ENCODE measurements at places on chromosomes 3 and 15.
A peak's percentile ranks its signal among the peaks of the same experiment; 100 is the strongest.

- no peak for DNase-seq
Observed at GRCh38 chr15:62803856-62804400, 238.6 kb upstream of the TPM1 start.

- no peak for DNase-seq
Observed at GRCh38 chr3:52438579-52439425, 6.1 kb downstream of the SEMA3G start.

GRCh38 chr3:132180337-132180791 lies 136.8 kb upstream of the ACP3 start:
- peak; percentile 3 for DNase-seq

DNA sequence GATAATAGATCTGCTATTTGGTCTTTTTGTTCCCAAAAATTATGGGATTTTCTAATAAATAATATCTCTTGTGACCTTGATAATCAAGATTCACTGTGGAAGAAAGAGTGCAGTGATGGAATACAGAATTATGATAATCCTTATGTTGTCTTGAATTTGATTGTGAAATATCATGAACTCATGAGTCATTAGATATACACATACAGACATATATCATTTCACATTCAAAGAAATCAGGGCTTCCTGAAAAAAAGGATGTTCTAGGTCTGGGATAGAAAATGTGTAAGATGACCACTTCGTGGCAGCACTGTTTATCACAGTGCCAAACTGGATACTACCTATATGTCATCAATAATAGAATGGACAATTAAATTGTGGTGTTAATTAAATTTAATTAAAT lies 97.7 kb downstream of the DPH6 start:
- DNase-seq: no peak

DNA sequence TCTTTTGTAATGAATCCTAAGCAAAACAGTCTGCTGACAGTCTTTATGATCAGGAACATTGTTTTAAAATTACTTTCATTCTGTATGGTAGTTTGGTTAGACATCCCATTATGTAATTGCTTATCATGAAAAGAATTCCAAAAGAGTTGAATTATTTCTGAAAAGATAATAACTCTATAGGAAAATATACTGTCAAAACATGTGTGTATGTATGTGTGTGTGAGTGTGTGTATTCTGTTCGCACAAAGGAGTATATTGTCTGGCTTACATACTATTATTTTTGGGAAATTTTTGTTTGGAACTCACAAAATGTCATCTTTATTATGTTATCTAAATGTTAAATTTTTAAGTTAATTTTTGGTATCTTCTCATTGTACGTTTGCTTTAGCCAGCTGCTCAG lies 1075.9 kb downstream of the ZPLD1 start:
- no peak for DNase-seq

GRCh38 chr3:107752202-107752990 lies 229.6 kb downstream of the BBX start:
- DNase-seq: no peak

DNA sequence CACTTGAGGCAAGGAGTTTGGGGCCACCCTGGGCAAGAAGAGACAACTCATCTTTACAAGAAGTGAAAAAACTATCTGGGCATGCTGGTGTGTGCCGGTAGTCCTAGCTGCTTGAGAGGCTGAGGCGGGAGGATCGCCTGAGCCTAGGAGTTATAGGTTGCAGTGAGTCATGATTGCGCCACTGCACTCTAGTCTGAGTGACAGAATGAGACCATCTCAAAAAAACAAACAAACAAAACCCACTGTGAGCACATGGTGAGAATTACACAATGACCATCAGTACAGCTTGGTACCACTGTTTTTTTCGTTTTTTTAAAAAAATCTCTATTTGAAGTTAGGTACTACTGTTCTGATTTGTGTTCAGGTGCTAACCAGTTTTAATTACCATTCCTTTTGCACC lies 13.6 kb downstream of the VPS39 start:
- DNase-seq: no peak

DNA sequence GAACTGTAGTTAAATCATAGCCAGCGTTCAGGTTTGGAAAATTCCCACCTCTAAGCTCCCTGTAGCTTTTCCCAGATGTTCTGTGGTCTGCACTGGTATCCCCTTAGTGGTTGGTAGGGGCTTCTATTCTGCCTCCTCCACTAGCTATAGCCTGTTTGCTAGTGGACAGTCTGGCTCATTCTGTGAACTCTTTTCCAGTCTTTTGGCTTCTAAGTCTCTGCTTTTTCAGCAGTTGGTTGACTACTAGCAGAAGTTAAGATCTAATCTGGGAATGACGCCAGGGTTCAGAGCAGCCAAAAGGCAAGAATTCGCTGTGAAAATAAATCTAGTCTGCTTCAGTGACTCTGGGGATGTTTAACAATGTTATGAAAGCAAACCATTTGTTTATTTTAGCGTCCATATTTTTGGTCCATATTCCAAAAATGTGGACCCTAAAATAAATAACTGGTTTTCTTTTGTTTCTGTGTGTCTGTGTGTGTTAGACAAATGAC lies 73.7 kb upstream of the WDR72 start:
- DNase-seq: no peak

- no peak for DNase-seq
Observed at GRCh38 chr3:45205126-45205525, 21.0 kb downstream of the TMEM158 start.

DNA sequence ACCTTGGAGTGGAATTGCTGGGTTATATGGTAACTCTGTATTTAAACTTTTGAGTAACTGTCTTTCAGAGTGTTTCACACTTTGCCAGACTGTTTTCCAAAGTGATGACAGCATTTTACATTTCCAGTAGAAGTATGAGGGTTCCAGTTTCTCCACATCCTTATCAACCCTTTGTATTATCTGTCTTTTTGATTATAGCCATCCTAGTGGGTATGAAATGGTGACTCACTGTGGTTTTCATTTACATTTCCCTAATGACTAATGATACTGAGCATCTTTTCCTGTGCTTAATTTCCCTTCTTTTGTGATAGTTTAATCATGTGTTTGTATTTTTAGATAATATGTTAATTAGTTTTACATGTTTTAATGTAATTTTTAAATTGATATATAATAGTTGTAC lies 138.1 kb upstream of the DAZL start:
- DNase-seq: no peak

DNA sequence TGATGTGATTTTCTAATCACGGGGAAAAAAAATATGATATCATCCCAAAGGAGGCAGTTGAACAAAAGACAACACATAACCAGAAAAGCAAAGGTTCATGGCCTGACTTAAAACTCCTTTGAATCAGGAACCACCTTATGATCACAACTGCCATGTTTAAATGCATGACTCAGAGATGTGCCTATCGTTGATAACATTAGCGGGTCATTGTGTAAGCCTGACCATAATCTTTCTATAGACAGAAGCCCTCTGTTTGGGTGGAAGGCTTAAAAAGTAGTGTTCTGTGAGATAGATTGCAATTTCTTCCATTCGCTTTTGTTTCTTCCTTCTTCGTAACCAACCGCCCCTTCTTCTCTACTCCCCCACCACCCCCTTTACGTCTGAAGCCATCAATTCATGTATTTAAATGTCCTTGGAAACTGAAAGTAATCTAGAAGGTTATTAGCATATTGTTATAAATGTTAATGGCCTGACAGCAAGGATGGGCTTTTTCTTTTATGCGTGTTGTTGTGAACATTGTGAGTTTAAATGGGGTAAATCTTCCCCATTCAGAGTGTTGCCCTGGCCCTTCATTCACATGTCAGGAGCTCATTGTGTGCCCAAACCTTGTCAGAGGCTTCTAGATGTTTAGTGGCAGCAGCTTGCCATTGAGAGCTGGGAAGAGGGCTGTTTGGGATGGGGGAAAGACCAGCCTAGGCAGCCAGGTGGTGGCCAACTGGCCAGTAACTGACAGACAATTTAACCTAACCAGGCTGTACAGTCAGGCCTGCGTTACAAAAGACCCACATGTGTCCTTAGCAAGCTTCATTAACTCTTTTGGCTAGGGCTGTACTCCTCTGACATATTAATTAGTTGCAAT lies 64.5 kb downstream of the EPHA3 start:
- DNase-seq: no peak

DNA sequence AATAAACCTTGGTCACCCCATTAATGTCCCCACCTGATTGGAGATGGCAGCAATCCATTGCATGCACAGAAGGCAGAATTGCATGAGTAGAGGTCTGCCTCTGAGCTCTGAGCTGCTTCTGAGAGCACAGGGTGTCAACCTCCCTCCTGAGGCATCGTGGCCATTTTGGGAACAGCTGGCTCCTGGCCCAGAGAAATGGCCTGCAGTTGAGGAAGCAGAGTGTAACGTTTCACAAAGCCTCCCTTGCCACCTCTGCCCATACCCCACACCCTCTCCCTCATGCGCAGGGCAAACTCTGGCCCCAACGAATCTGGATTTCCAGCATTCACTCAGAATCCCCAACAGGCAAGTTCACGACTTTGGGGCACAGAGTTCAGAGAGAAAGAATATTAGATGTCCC lies 198.9 kb downstream of the ADAMTS9 start:
- no peak for DNase-seq

DNA sequence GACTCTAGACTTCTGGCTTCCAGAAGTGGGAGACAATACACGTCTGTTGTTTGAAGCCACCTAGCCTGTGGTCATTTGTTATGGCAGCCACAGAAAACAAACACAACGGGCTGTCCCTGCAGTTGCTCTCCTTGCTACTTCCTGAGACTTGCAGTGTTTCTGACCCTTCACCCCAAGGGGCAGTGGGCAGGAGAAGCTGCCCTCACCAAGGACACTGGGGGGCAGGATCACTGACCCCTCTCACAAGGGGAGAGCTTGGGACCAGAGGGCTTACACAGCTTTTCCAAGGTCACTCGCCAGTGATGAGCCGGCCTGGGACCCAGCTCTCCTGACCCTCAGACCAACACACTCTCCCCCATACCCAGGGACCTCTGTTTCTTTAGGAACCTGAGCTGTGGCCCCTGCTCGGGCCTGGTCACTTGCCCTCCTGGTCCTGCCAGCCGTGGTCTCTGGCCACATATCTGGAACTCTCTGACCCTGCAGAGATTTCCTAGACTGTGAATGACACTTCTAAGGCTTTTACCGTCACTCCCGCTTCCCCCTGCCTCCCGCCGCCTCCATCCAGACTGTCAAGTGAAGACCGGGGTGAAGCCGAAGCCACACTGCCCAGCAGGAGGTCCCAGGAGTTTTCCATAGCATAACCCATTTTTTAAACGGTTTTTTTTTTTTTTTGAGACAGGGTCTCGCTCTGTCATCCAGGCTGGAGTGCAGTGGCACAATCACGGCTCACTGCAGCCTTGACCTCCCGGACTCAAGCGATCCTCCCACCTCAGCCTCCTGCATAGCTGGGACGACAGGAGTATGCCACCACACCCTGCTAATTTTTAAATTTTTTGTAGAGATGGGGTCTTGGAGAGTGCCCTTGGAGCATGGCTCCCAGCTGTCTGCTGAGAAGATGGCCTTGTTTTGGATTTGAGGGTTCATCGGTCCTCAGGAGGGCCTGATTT lies 4.4 kb downstream of the ATP2B2 start:
- DNase-seq: no peak

DNA sequence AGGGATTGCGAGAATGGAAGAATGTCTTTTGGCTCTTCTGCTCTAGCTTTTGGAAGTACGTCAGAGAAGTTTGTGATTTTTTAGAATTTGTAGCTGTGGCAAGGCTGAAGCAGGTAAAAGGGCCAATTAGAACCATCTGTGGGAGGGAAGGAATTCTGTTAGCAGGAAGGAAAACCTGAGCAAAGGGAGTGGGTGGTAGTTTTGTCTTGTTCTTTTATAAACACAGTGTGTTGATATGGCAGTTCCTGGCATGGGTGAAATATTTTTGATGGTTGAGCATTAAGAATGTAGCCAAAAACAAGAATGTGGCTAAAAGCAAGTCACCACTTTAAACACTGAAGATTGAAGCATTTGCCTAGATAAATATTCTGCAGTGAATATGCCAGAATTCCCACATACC lies 23.8 kb downstream of the DAG1 start:
- no peak for DNase-seq

DNA sequence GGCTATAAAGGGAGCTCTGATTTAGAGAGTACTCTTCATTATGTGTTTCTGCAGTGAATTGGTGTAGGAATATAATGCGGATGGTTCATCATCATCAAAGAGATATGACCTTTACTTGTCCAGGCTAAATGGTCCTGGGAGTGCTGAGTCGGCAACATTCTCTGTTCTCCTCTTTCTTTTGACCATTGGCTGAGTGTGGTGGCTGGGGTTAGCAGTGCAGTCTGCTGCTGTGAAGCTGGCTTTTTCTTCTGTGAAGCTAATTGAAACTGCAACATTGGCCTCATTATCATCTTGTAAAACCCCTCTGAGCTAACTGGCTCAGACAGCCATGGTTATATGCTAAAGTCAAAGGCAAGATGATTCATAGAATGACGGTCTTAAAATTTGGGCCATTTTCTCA lies 83.8 kb downstream of the THRB start:
- DNase-seq: no peak

GRCh38 chr3:141738891-141739363 lies 829 bp downstream of the RNF7 start:
- peak; percentile 31 for DNase-seq

DNA sequence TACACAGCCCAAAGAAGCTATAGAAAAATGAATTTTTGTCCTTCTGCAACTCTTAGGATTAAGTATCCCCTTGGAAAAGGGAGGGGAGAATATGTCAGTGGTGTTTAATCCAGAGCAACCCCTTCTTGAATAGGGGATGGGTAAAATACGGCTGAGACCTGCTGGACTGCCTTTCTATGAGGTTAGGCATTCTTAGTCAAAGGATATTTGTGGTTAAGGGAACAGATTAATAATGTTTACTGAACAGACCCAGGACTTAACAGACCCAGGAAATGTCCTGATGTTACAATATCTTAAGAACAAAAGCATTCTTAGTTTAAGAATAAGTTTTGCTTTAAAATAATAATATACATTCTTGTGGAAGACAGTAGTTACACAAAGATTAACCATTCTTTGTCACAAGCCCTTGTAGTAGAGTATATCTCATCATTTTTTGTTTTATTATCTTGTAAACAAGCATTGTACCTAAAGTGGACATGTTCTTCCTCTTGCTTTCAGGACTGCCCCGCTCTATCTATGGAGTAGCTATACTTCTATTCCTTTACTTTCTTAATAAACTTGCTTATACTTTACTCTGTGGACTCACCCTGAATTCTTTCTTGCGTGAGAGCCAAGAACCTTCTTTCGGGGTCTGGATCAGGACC lies 43.8 kb upstream of the B3GALNT1 start:
- no peak for DNase-seq

DNA sequence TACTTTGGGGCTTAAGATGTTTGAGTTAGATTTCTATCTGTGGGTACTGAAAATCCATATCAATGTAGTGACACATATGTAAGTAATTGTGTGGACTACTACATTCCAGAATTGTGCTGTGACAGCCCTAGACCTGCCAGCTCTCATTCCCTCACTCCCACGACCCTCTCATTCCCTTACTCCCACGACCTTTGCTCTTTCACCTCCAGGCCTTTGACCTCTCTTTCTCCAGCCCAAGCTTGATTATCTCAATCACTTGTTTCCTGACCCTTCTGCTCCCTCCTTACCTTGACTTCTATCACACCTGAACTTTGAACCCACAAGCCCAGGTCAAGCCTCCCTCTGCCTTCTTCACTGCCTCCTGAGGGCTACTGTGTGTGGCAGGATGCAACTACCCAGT lies 3.6 kb upstream of the RUVBL1 start:
- DNase-seq: no peak
